Natural killer cell treated with Interleukin-12 subunit alpha and Interleukin-12 subunit beta and Interleukin-15 and Interleukin-18, amount 100 ng/mL, for 72 hours (primary cell): ENCODE measurements at places on chromosomes 4 and X. TPM values are rescaled to one million over a fixed set of nuclear protein-coding genes. Genes with fewer than 3 reads are reported as not detected.

GRCh38 chr4:146329050-146329716 is 114.8 kb downstream of the REELD1 start:
- DNase-seq = no peak

The ZFP42 gene
- total RNA-seq = not detected

GRCh38 chr4:113385281-113385899 is 335.9 kb downstream of the ANK2 start:
- no peak for DNase-seq

DNA sequence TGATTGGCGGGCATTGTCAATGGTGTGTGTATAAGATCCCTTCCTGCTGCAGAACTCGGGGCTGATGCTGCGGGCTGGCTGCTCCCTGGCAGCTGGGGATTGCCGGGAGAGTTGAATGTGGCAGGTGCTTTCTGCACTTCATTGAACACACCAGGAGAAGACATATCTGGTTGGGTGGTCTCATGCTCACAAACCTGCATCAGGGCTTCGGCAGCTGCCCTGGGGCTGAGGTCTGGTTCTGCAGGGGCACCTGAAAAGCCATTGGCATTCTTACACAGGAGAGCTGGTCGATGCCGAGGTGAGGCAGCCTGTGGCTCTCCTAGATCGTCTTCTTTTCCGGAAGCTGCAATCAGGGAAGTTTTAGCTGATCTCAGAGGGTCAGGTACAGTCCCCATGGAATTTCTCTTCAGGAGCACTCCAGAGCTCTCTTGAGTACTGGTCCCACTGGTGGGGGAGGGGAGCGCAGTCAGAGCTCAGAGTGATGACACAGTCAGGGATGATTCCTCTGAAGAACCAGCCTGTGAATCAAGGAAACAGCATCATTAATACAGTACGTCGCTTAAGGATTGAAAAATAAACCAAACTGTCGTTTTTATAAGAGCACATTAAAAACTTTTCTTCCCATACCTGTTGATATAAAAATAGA is 57.8 kb downstream of the GPRIN3 start:
- no peak for DNase-seq

- DNase-seq = no peak
Observed at GRCh38 chr4:51843309-51844152, 578 bp downstream of the DCUN1D4 start.

DNA sequence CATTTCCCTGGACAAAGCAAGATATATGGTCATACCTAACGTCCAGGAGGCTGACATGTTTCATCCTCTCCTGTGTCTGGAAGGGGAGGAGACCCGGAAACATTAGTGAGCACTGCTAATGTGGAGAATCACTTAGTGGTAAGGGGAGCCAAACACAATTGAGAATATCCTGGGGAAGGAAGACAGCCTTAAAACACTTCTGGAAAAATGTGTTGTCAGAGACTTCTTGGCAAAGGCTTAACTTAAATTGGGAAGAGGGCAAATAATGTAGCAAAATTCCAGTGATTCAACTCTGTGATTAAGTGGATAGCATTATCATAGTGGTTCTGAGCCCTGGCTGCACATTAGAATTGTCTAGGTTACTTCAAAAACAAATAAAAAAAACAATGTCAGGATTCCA is 39.5 kb downstream of the SPARCL1 start:
- no peak for DNase-seq

GRCh38 chrX:26649534-26649933 is 433.6 kb downstream of the MAGEB5 start:
- no peak for DNase-seq

GRCh38 chrX:66751136-66751782 is 112.4 kb upstream of the EDA2R start:
- DNase-seq = no peak

The IRS4 gene
- total RNA-seq = not detected

The MAOA gene
- total RNA-seq = 0.21 TPM
